ENCODE measurements at places on chromosomes 16 and 17.

- no peak for DNase-seq
These were observed 215.9 kb upstream of the TNRC6C start for GRCh38 chr17:77742579-77742978.

DNA sequence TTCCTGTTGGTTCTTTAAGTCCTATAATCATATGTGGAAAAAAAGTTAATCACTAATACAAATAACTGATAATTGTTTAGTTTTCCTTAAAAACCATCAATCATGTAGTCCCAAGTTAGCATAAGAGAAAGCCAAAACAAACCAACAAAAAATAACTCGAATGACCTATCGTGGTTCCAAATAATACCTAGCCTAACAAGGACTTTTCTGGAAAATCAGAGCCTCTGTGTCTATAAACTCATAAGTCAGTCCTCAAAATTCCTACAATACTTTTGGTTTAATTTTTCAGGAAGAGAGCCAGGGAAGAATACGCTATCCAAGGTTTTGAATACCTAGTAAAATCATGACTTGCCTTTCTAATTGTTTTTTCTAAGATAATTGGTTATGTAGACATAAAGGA lies 975.3 kb upstream of the SOX9 start:
- DNase-seq, result no peak

- no peak for DNase-seq
These were observed 330.2 kb downstream of the C16orf95 start for GRCh38 chr16:86986809-86987487.

- no peak for DNase-seq
These were observed 70.3 kb downstream of the YPEL2 start for GRCh38 chr17:59401725-59402124.

DNA sequence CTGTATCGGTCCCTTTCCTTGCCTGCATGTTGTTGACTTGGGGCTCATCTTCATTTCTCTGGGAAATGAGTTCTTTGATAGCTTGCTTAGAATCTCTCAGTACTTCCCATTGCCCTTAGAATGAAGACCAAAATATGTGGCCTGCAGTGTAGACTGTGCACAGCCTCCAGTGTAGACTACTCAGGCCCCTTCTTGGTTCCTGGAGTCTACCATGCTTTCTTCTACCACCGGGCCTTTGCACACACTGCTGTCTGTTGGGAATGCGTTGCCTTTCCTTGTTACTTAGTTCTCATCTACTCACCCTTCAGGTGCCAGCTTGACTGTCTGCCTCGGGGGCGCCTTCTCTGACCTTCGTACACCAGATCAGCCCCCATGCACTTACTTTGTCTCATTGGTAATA lies 82.0 kb downstream of the ABCC1 start:
- DNase-seq, result no peak

DNA sequence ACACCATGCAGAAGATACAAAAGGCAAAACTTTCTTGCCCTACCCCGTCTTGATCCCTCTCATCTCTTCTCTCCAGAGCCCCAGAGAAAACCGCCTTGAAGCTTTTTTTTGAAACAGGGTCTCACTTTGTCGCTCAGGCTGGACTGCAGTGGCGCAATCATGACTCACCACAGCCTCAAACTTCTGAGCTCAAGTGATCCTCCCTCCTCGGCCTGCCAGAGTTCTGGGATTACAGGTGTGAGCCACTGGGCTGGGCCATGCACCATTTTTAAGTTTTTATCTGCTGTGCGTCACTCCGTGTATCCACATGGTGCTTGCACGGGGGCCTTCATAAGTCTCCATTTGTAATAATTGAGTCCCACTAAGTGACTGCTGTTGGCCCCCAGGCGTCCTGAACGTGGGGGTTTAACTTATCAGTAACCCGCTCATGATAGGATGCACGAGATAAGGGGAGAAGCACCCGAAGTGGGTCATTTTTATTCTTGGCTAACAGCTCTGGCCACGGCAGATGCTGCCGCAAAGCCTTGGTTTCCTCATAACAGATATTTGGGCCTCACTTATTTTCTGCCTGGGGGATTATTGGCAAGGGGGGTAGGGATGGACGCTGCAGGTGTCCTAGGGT lies 8.6 kb downstream of the DNAH17 start:
- no peak for DNase-seq

DNA sequence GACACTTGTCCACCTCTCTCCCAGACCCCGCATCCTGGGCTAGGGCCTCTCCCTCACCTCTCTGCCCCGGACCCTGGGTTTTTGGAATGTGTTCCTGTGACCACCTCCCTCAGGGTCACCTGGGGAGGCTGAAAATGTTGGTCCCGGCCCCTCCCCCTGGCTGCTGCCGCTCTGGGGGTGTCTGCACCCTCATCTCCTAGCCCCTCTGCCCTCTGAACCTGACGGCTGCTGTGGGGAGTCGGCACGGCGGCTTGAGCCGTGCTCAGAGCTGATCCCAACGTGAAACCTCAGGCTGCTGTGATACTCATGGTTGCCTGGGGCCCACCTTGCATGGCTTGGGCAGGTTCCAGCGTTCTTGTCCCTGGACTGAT lies 42.8 kb downstream of the ADCY7 start:
- DNase-seq, result no peak

DNA sequence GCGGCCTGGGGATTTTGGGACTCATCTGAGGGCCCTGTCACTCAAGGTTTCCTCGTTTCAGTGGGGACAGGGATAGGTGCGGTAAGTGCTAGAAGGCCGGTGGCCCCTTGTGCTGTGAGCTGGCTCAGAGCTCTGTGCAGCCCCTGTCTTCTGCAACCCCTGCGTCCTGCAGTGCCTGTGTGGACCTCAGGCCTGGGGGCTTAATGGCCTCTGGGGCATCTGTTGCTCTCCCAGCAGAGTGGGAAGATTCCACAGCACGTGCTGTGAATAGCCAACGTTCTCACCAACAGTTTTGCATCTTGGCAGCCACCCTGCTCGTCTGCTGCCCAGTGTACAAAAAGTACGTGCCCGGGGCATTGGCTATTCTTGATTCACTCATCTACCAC lies 4.9 kb downstream of the FOXC2 start:
- DNase-seq, result no peak

- no peak for DNase-seq
These were observed 128.7 kb downstream of the RPTOR start for GRCh38 chr17:80673152-80673920.

DNA sequence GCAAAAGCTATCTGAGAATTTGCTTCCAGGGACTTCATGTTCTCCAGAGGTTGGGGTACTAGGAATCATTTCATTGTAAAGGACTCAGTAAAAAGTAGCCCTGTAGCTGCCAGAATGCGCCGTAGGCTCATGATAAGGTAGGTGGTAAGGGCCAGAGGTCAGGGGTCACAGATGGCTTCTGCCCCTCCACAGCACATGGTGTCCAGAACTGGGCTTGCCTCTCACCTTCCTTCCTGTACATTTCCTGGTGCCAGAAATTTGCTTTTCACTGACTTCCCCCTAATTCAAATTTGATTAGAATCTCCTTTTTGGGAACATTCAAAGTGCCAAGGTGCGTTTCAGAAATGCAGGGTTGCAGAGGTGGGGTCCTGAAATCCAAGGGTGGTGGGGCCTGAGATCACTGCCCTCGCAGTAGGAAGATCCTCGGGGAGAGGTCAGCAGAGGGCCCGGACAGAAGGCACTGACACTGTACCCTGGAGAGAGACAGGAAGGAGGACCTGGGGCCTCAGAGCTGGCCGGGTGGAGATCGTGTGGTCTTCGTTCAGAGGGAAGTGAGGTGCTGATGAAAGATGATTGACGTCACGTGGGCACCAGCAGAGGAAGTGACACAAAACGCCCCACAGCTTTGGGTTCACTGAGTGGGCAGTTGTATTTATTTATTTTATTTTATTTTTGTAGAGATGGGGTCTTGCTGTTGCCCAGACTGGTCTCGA lies 25.5 kb upstream of the METRNL start:
- no peak for DNase-seq

DNA sequence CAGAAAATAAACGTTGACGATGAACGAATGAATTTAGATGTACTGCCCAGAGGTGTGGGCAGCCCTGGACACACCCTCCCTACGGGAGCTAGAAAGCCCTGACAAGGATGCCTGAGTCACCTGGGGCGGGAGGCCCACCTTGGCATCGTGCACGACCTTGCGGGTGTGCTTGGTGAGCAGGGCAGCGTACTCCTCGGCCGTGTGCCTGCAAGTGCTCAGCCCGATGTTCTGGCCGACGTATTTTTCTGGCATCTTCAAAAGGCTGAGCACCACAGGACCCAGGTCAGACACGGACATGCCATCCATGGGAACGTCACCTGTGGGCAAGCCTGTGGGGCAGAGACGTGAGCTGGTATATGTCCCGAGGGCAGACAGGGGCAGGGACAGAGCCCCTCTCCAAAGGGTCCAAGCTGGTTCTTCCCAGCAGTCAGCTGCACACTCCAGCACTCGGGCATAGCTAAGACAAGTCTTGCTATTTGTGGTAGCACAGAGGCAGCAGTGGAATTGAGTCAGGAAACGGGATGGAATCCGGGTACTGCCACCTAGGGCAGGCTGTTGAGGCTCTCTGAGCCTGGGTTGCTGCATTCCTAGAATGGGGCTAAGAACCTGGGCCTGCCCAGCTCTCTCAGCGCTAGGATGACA lies 10.8 kb downstream of the NMRAL1 start:
- no peak for DNase-seq

DNA sequence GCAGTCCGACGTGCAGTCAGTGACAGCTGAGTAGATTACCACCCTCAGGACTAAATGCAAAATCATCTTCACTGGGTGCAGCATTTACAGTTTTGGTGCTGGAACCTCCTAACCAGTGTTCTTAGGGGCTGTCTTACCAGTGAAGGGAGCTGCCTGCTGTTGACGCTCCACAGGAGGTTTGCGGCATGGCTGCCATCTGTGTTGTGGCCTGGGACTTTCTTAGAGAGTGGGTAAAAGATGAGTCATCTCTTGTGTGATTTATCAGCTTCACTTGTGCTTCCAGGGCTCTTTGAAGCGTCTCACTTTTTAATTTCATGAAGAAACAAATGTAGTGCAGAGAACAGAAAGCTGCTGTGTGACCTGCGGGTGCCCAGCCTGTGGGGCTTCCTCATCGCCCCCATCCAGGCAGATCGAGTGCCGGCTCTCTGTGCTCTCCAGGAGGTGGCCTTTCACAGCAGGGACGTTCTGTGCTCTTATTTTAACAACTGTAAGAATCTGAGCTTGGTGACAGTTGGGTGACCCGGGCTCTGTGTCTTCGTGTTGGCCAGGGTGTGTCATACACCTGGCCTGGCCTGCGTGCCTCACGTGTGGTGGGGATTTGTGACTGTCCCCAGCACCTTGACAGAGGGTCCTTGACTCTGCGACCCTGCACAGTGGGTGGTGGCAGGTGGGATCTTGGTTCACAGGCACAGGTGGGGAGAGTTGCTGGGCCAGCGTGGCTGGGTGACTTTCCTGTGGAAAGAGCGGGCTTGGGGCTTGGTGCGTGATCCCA lies 24.3 kb upstream of the ZNF750 start:
- no peak for DNase-seq

DNA sequence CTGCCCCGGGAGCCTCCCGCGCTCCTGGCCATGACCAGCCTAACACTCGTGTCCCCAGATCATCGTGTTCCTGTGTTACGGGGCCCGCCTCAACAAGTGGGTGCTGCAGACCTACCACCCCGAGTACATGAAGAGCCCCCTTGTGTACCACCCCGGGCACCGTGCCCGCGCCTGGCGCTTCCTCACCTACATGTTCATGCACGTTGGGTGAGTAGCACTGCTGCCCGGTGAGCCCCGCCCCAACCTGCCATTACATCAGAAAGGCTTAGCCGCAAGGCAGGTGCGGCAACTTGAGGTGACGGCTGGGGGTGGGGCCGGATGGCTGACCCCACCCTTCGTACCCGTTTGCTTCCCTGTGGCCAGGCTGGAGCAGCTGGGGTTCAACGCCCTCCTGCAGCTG lies 1.4 kb downstream of the RHBDL1 start:
- no peak for DNase-seq

DNA sequence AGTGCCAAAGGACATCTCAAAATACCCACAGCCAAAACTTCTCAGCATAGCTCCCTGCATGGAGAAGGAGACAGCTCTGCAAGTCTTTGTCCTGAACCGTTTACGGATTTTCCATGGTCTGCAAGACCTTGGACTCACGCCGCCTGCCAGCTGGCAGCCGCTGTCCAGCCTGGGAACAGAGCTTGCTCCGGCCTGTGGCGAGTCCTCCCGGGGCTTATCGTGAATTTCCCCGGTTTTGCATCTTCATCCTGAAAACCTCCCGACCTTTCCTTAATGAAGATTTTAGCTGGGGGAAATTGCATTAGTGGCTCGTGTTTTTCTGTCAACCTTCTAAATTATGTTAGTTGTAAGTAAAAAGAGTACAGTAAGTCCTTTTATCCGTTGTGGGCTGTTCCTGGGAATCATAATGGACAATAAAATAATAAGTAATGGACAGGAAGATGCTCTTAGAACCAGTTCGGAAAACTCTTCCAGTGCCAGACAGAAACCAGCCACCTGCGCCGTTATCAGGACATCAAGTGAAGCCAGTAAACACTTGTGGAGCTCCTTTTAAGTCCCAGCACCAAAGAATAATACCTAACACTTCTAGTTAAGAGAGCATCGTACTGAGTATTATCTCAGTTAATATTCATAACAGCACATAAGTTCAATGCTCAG lies 112.4 kb upstream of the NOL11 start:
- no peak for DNase-seq

GRCh38 chr16:30335598-30336474 lies 19.3 kb downstream of the CD2BP2 start:
- DNase-seq, result no peak

DNA sequence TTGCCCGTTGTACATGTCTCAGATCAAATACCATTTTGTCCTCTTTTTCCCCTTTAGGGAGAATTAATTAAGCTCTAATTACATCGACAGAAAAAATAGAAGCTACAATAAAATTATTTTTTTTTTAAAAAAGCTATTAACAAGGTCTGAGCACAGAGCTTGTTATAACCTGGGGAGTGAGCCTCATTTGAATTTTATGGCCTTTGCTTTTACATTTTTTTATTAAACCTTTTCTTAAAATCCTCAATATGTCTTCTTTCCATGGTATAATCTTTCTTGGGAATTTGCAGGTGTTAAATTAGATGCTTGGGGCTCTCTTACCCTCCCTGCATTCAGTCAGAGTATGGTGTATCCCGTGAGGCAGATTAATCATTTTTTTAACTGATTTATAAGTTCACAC lies 212.5 kb upstream of the XYLT1 start:
- no peak for DNase-seq

- no peak for DNase-seq
These were observed 165.4 kb downstream of the SEC14L1 start for GRCh38 chr17:77306048-77306789.

DNA sequence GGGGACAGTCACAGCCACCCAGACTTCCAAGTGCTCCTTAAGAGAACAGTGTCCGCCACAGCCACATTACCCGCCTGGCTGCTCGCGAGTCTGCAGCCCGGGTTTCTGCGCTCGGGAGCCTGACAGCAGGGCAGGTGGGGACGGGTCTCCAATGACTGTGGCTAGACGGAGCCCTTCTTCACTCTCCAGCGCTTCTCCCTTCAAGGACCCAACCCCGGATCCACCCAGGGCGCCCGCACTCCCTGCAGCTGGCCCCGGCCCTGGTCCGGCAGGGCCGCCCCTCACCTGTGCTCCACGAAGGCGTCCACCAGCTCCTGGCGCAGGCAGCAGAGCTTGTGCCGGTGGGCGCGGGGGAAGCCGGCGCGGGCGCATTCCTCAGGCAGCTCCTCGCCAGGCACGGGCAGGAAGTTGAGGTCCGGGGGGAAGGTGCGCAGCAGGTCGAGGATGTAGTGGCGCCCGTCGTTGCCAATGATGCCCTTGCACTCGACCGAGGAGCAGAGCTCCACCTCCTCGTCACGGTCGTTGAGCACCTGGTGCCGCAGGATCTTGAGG lies 13.9 kb downstream of the CLUH start:
- DNase-seq, result no peak

Data from SHP77 treated with DMSO at 0.1 percent for 48 hours (cell line).